ENCODE measurements at places on chromosomes 7 and 10. TPM values are rescaled to one million over a fixed set of nuclear protein-coding genes. Genes with fewer than 3 reads are reported as not detected.

Gene LIPM
- not detected for total RNA-seq

Gene SCIN
- total RNA-seq: 9.7 TPM

GRCh38 chr10:129029851-129030602 is 437.0 kb upstream of the MGMT start:
- H3K36me3 ChIP-seq: no peaks in the 10 kb centered on the region
- H3K27me3 ChIP-seq: peaks cover 31% of the 10 kb centered on the region
- H3K4me3 ChIP-seq: no peak overlapping the region
- H3K27ac ChIP-seq: no peak overlapping the region
- no peaks in the 10 kb centered on the region for H3K4me1 ChIP-seq

DNA sequence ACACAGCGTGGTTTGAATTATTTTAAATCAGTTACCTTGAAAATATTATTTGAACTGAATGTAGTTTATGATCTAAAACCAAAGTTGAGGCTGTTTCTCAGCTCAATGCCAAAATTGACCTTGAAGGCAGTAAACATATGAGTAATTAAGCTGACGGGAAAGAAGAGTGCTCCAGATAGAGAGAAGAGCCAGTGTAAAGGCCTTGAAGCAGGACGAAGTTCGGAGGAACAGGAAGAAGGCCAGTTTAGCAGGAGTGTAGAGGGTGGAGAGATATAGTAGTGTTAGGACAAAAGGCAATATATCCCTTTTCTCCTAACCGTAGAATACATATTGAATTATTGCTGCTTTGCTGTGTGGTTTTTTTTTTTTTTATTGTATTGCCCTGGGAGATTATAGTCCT is 63.2 kb downstream of the CYP51A1 start:
- peaks cover 27% of the 10 kb centered on the region for H3K36me3 ChIP-seq
- no peak overlapping the region for H3K4me3 ChIP-seq
- H3K27ac ChIP-seq: no peak overlapping the region
- DNase-seq: no peak
- H3K27me3 ChIP-seq: no peaks in the 10 kb centered on the region

DNA sequence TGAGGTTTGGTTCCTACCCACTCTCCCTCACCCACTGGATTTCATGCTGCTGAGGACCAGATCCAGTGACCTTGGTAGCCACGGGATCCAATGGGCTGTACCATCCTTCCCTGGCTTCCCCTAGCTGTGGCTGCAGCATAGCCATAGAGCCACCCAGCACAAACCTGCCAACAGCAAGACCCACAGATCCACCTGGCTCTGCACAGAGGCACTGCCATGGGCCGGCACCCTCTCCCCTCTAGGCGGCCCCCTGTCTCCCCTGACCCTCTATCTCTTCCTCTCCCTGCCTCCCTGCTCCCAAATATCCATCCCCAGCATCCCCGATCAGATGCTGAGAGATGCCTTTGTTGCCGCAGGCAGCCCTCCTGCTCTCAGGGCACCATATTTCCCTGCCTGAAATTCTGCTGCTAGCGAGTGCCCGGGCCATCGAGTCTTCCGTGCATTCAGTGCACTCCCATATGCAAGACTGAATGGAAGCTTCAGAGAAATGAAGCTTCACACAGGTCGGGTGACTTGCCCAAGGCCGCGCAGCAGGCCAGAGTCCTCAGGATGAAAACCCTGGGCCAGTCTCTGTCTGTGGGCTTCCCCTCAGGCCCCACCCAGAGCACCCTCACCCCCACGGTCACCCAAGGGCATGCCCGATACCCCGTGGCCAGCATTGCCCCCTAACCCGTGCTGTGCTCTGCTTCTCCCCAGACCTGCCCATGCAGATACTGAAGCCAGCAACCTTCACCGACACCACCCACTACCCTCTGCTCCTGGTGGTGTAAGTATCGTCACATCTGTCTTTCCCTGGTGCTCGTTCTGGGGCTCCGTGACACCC is 130.8 kb downstream of the PAXIP1 start:
- DNase-seq: no peak
- H3K27me3 ChIP-seq: peaks cover 73% of the 10 kb centered on the region
- H3K36me3 ChIP-seq: no peaks in the 10 kb centered on the region
- H3K27ac ChIP-seq: no peak overlapping the region
- H3K4me1 ChIP-seq: peaks cover 4% of the 10 kb centered on the region
- no peak overlapping the region for H3K4me3 ChIP-seq

- no peaks in the 10 kb centered on the region for H3K27me3 ChIP-seq
- DNase-seq: no peak
- no peak overlapping the region for H3K4me3 ChIP-seq
- H3K27ac ChIP-seq: no peak overlapping the region
- H3K4me1 ChIP-seq: no peaks in the 10 kb centered on the region
Measured at GRCh38 chr10:113503930-113504329, 48.9 kb upstream of the HABP2 start.

DNA sequence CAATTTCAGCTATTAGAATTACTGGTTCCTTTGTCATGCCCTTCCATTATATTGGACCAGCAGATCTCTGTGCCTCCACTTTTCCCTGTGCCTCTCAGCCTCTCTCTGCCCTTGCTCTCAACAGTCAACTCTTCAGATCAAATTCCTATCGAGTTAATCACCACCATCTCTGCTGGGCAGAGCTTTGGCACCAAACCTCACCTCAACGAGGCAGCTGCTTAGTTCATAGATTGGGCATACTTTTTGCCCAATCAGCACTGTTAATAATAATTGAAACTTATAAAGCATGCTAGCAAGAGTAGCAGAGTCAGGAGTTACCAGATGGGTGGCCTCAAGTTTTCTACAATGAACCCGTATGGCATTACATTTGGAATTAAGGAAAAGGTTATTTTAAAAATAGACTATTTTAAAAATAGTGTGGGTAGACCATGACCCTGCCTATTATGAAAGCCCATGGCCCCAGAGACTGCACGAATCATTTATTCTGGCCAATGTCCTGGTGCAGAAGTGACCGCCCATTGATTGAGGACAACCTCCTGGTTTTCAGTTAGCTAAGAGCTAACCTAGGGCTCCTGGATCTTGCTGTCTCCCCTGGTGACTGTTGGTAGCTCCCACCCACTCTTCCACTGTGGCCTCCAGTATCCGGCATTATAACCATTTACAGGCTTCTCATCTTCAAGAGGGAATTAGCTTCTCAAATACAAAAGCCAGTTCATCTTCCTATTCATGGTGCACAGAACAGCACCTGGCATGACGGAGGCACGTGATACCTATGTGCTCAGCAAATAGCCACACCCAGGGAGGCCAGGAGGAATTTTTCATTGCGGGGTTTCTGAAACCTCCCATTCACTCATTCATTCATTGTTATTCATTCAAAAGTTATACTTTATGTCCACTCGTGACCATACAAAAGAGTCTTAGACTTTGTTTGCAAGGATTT is 265.4 kb downstream of the INHBA start:
- no peak overlapping the region for H3K27ac ChIP-seq
- H3K4me1 ChIP-seq: no peaks in the 10 kb centered on the region
- H3K27me3 ChIP-seq: no peaks in the 10 kb centered on the region
- no peaks in the 10 kb centered on the region for H3K36me3 ChIP-seq
- no peak for DNase-seq
- no peak overlapping the region for H3K4me3 ChIP-seq

All from K562 (cell line).